ENCODE measurements at places on chromosomes 13 and 19.

DNA sequence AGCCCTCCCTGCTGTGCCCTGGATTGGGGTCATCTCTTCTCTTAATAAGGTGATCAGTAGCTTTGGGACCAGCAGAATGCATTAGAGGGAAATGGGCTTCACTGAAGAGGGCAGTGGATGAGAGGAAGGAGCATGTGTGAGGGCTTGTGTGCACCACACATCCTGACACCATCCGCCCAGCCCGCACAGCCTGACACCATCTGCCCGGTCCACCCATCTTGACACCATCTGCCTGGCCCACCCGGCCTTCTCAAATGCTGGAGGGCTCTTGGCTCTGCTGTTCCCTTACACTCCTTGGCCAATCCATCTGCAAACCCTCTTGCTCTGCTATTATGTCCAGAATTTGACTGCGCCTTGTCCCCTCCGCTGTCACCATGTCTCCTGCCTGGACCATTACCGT is 41.8 kb downstream of the BICRA start:
- DNase-seq, result no peak

DNA sequence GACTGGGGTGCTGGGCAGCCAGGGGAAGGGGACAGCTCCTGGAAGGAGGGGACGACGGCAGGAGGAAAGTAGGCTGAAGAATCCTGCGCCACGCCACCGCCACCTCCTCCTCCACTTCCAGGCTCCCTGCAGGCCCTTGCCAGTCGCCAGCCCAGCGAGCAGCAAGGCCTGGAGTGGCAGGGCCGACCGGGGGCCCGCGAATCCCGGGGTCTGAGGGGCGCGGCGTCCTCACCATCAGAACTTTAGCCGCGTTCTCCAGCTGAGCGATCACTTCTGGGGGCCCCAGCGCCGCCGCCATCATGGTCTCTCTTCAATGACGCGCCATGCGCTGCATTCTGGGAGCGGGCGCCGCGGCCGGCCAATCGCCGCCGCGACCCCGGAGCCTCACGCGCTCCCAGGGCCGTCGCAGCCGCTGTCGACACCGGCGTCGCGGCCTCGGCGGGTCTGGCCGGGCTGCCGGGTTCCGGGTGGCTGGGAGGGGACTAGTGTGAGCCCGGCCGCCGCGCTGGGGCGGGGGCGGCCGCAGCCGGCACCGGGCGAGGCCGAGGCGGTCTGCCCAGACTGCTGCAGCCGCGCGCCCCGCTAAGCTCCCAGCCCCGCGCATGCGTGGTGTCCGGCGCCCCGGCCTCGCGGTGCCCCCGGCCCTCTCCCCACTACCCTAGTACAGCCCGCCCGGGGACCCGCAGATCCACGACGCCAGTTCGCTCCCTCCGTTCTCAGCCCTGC is at the start of gene XPO4:
TSS of gene XPO4 (minus strand) at position 309 of the 726 bp plus-strand sequence. CDS start at position 301, 8 bp downstream.
- DNase-seq, result no peak

- DNase-seq, result no peak
Observed at GRCh38 chr13:31093145-31093885, 68.4 kb downstream of the HSPH1 start.

- no peak for DNase-seq
Observed at GRCh38 chr13:53138376-53139036, 109.9 kb downstream of the OLFM4 start.

GRCh38 chr13:99990126-99990977 is 8.8 kb downstream of the ZIC2 start:
- no peak for DNase-seq

- DNase-seq, result no peak
Observed at GRCh38 chr19:42131149-42132029, 857 bp downstream of the POU2F2 start.

DNA sequence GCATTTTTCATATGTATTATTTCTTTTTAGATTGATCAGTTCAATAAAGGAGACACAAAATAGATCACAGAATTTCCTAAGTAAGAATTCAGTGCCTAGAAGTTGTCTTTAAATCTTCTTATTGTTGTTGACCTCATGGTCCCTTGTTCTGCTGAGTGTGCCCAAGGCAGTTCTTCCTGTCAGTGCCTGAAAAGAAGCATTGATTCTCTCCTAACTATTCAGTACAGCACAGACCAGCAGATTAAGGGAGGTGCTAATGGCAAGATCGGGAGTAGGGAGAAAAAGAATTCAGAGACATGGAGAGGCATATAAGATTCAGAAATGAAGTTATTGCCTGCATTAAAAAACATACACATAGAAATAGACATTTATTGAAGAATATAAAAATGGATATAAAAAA is 180.5 kb upstream of the PCDH9 start:
- no peak for DNase-seq

All from NCI-H1417 treated with DMSO at 0.1 percent for 48 hours (cell line).